ENCODE measurements at places on chromosomes 6 and 20.

DNA sequence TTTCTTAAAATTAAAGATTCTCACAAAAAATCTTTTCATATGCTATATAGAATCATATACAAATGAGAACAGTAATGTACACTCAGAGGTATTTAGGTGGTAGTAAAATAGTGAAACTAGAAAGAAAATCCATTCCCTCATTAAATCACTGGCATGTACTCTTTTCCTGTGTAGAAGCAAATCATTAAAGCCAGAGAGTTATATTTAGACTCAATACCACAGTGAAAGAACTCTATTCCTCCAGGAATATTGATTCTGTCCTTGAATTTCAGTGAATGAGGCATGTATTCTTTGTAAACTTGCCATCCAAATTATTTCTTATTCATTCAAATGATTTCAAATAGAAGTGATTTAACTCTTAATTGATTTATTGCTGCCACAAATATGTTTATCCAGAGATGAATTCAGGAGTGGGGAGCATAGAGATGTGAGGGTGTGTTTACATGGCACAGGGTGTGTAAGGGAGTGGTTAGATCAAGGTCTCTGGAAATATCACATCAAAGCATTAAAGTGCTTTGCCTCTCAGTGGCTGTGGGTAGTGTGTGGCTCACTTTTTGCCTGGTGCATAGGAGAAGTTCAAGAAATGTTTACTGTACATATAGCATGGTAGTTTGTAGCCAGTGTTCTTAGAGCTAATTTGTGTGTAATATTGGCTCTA, 141.2 kb downstream of the FAM83B start:
- no peak for DNase-seq

- no peak for DNase-seq
Observed at GRCh38 chr6:162871966-162872365, 144.2 kb downstream of the PACRG start.

DNA sequence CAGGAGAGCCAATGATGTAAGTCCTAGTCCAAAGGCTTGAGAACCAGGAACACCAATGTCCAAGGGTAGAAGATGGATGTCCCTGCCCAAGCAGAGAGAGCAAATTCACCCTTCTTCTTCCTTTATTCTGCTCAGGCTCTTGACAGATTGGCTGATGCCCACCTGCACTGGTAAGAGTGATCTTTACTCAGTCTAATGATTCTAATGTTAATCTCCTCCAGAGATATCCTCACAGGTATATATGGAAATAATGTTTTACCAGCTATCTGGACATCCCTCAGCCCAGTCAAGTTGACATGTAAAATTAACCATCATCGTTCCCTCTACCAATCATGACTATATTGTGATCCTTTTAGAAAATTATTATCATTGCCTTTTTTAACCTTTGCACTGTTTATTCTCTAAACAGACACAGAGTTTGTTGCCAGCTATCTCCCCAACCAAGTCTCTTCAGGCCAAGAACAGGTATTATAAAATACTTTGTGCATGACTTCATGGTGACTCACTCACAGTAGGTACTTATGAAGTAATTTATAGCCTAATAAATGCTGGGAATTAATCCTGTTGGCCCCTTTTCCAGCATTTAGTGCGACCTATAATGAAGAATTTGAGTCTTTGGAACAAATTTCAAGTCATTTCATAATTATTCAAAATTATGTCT, 26.2 kb upstream of the TSHZ2 start:
- no peak for DNase-seq

- no peak for DNase-seq
Observed at GRCh38 chr20:18400460-18400859, 66.4 kb downstream of the DZANK1 start.

DNA sequence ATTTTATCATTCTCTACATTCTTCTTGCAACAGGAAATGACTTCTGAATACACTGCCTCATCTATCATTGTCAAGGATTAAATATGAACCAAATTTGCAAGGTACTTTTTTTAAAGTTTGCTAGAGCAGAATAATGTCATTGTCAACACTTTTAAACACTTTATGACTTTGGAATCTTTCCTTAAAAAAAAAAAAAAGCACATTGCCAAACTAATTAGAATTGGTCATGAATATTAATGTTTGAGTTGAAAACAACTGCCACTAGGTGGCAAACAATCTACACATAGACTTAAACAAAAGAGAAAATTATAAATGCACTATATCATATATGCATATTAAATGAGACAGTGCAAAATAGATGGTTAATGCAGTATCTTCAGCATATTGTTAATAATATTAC, 32.5 kb upstream of the TMEM244 start:
- DNase-seq, result peak; percentile 39

GRCh38 chr6:53541900-53542299, 3.0 kb downstream of the GCLC start:
- no peak for DNase-seq

- DNase-seq, result no peak
Observed at GRCh38 chr6:33956206-33956605, 152.4 kb upstream of the MLN start.

DNA sequence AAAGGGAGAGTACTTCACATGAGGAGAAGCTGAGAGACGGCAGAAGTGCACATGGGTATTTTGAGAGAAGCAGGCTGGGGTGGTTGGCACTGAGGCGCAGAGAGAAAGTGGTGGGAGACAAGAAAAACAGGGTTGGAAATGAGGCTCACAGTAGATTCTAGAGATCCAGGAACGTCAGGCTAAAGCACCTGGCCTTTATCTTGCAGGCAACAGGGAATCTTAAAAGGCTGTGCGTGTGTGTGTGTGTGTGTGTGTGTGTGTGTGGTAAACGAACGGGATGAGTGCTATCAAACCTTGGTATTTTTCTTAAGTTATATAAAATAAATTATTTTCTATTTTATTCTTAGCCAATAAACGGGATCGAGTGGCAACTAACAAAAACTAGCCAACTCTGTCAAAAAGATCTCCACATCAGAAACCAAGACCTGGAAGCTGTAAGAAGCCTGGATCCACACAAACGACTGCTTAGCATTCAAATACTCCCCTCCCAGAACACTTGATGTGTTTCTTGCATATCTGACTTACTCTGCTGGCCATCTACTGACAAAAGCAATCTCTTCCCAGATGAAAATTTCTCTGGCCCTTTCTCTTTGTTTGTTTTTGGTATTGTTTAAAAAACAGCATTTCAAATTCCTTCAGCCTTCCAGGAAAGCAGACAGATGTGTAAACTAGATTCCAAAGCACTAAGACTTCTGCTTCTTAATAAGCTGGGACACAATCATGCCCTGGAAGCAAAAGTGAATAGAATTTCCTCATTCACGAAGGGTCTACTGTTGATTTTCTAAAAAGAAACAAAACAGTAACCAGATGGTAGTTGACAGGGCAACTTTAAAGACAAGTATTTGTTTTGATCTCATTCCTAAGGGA, 44.8 kb upstream of the FABP7 start:
- no peak for DNase-seq

GRCh38 chr6:48243071-48243470, 132.1 kb upstream of the PTCHD4 start:
- no peak for DNase-seq

- no peak for DNase-seq
Observed at GRCh38 chr20:23179766-23180403, 93.8 kb upstream of the CD93 start.

DNA sequence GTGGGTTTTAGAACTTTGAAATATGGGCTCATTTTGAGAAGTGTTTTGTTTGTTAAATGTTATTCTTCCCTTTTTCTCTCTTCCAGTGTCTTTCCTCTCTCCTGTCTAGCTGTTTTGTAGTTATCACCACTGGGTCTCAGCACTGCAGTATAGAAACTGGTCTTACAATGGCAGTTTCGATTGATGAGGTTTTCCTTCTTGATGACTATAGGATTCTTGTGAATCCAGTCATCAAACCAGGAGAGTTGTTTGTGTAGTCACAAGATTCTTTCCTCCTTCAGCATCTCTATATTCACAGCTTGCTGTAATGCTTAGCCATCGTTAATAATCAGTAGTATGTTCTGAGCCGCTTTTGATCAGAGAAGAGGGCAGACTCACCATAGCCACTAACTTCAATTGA, 172.3 kb downstream of the OGFRL1 start:
- no peak for DNase-seq

Measured in inflammatory macrophage treated with lipopolysaccharide for 1 hour (primary cell).